Endothelial cell of umbilical vein (primary cell): ENCODE measurements at places on chromosomes 6 and 20. TPM values are rescaled to one million over a fixed set of nuclear protein-coding genes. Genes with fewer than 3 reads are reported as not detected.

Gene ULBP2
- total RNA-seq, result 7.0 and 14.0 TPM in 2 replicates

Gene TGM3
- not detected in 2 replicates for total RNA-seq

- DNase-seq, result peak; percentile 48
These were observed 154.2 kb upstream of the QKI start for GRCh38 chr6:163260111-163260895.

GRCh38 chr20:2287504-2287903, 8.3 kb upstream of the TGM3 start:
- no peak for DNase-seq

DNA sequence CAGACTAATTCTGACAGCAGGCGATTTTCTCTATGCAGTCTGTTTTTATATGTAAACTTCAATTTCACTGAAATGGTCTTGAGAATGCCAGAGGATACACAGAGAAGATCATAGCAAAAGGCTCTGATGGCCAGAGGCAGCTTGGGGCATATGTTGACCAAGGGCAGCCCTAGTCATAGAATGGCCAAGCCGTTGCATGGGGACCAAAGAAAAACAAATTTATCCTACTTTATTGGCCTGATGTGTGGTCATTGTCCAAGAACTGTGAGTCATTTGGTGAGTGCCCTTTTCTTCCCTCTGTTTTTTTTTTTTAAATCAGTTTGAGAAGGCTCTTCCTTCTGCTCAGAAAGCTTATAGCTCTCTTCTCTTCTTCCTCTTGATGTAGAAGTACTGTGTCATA, 5.8 kb downstream of the HDGFL1 start:
- DNase-seq, result peak; percentile 34

GRCh38 chr6:88512951-88513350, 346.8 kb upstream of the CNR1 start:
- no peak for DNase-seq

GRCh38 chr6:97128507-97128906, 154.5 kb downstream of the MMS22L start:
- no peak for DNase-seq
